ENCODE measurements at places on chromosomes 13 and 19.

DNA sequence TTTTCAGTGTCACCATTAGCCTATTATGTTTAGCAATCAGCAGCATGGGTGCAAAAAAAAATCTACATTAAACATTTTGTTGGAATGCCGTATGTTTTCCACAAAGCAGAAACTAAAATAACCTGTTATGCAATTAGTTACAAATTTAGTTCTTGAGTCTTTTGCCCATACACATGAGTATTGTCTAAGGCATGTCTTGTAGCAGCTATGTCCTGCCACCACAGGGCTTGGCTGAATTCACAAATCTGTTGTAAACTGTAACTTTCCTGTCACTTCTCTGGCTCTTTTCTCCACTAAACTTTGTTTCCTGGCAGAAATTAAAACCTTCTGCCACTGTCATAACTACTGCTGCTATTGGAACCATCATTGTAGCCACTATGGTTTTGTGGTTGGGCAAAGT is 277.9 kb upstream of the SPRY2 start:
- DNase-seq, result no peak

- DNase-seq, result no peak
These were observed 150.7 kb upstream of the WASF3 start for GRCh38 chr13:26406791-26407190.

DNA sequence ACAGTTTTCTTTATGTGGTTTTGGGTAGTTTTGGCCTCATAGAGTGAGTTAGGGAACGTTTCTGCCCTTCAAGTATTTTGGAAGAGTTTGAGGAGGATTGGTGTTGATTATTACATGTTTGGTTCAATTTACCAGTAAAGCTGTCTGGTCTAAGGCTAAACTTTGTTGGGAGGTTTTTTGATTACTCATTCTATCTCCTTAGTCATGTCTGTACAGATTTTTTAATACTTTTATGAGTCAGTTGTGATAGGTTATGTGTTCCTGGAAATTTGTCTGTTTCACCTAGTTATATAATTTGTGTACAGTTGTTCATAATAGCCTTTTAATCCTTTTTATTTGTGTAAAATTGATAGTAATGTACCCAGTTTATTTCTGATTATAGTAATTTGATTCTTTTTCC is 20.4 kb downstream of the RNF17 start:
- no peak for DNase-seq

DNA sequence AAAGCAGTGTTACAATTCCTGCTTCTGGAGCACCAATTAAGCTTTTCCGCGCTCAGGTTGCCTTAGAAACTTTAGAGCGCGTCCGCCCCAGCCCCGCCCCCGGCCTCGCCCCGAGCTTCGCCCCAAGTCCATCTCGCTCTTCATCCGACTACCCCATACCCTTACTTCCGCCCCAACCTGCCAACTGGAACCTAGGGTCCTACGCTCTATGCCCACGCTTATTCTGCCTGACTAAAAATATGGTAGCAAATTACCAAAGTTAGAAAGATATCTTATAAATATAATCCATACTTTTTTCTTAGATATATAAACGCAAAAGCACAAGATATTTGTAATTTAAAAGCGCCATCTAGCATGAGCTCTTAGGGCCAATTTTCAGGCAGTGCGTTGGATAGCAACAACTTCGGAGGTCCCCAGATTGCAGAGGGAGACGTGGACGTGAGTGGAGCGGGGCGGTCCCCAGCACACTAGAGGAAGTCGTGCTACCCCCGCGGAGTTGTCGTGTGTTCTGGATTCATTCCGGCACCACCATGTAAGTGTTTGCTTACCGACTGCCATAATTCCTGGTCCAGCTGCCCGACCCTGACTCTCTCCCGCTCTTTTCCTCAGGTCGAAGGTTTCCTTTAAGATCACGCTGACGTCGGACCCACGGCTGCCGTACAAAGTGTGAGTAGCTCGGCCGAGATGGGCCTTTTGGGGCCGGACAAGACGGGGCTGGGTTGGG is at the start of gene UFM1:
TSS of gene UFM1 (plus strand) at position 462 of the 724 bp plus-strand sequence. CDS start at position 531, 69 bp downstream.
- DNase-seq, result peak; percentile 69

DNA sequence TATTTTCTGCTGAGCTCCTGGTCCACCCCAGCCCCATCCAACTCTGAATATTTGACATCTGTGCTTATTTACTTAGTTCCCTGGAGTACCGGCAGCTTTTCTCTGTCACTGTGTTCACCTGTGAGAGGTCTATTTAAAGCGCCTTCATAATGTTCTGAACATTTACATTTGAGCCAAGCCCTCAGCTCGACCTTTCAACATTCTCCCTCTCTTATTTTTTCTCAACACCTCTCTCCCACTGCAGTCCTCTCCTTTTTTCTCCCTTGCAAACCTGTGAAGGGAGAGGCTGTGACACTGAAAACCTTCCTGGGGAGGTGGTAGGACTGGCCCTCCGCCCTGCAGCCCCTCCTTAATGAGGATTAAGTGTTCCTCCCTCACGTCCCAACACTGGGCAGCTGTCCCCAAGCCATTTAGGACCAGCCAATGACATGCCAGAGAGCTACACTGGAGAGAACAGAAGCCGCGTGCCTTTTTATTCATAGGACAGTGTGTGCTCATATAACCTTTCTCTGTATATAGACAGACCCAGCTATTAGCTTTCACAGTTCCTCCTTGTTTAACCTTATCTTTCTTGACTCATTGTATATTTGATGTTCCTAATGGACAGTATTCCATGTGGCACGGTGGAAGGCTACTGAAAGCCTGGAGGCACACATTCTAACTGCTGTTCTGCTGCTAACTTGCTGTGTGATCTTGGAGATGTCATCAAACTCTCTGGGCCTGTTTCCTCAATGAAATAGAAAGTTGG is 134.8 kb downstream of the NUFIP1 start:
- no peak for DNase-seq

DNA sequence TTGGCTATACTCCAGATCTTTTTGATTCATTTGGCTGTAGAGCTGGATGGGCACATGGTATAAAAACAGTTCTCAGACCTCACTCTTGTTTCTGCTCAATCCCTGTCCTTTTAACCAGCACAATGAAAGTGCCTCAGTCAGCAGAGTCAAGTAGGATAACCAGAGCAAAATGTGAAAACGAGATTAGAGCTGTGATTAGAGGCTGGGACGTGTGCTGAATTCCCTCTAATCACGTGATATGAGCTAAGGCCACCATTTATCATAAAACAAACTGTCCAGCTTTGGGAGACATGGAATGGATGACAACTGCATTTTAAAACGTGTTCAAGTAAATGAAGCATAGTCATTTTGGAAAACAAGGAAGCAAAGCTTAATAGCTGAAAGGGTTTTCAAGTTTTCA is 54.1 kb downstream of the GJA3 start:
- DNase-seq, result no peak

GRCh38 chr13:105925496-105925895 is 610.0 kb downstream of the EFNB2 start:
- DNase-seq, result no peak

DNA sequence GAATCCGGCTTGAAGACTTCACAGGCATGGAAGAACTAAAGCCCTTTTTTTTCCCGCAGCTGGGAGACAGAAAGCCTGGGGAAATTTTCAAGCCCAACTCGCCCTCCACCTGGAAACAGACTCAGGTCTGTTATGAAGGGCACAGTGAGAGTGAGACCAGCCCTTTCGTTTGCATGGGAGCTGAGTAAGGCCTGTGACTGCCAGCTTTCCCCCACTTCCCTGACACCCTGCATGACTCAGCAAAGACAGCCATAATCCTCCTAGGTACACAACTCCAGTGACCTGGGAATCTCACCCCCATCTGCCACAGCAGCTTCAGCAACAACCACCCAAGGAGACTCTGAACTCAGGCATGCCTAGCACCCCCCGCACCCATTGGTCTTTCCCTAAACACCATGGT is 87.6 kb upstream of the ZNF91 start:
- DNase-seq, result no peak

GRCh38 chr19:34888091-34888490 is 38.6 kb upstream of the ZNF30 start:
- no peak for DNase-seq

- no peak for DNase-seq
These were observed 125.2 kb downstream of the KDM4B start for GRCh38 chr19:5093948-5094718.

DNA sequence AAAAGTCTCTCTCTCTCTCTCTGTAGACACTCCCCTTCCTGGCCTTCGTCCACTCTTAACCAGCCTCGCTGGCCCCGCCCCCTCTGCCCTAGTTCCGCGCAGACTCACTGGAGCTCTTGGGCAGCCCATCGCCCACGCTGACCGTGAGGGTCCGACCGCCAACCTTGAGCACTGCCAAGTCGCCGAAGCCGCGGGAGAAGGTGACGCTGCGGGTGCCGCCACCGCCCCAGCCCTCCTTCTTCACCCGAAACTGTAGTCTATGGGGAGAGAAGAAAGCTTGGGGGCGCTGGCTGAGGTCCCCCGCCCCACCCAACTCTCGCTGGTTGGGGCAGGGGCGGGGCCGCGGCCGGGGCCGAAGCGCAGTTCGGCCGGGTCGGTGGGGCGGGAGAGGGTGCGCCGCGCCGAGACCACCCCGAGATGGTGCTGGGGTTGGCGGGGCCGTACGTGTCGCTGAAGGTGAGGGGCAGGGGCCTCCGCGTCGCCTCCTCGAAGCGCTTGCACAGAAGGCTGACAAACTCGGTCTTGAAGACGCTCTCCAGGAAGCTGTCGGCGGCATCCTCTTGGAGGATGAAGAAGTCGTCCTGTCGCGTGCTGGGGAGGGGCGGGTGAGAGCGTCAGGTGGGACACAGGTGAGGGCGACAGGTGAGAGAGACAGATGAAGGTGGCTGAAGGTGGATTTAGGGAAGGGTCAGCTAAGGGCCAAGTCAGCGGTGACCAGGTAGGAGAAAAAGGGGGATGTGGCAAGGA is 12.6 kb upstream of the ZNF414 start:
- no peak for DNase-seq

- DNase-seq, result no peak
These were observed 2.5 kb downstream of the FTL start for GRCh38 chr19:48967346-48968178.

DNA sequence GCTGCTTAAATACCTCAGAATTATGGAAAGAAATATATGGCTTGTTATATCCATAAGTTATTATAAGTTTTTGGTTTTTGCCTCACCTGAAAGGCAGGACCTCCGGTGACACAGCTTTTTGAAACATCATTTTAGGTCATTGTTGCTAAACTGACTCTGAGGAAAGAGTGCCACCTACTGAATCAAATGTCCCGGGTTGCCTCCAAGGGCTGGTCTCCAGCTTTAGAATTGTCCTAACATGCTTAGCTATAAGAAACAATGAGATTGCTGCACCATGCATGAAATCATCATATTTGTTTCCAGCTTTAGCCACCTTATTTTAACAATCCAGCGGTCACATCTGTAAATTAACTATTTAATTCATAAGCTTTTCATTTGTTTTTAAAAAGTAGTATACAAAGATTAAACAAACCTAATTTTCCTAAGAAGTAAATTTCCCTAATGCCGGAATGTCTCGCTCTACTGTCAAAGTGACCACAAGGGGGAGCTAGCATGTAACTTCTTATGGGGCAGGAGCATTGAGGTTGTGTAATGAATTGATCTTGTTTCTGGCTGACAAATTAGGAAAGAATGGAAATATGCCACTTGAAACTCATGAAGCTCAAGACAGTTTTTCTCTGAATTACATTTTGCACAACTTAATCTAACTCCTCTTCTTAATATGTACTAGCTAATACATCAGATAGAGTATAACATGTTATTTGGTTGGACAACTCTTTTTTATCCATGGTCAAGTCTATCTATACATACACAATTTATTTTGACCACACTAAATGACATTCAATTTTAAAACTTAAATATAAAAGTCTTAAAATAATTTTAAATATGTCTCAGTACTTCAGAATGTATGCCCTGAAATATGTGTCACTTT is 6.7 kb upstream of the PCDH17 start:
- DNase-seq, result no peak

DNA sequence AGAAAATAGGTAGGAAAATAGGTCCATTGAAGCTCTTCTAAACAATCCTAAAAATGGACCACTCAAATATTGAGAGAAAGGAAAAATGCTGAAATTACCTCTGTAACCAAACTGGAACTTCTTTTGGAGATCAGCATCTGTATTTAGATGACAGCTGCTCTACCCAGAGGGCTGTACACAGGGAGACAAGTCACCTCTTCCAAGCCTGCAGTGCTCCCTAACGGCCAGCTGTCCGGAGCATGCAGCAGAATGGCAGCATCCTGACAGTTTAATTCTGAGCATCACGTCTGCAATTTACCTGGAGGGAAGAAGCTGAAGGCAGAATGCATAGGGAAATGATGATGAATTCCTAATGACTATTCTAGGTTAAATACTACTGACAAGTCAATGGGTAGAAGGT is 62.8 kb upstream of the DIAPH3 start:
- DNase-seq, result no peak

DNA sequence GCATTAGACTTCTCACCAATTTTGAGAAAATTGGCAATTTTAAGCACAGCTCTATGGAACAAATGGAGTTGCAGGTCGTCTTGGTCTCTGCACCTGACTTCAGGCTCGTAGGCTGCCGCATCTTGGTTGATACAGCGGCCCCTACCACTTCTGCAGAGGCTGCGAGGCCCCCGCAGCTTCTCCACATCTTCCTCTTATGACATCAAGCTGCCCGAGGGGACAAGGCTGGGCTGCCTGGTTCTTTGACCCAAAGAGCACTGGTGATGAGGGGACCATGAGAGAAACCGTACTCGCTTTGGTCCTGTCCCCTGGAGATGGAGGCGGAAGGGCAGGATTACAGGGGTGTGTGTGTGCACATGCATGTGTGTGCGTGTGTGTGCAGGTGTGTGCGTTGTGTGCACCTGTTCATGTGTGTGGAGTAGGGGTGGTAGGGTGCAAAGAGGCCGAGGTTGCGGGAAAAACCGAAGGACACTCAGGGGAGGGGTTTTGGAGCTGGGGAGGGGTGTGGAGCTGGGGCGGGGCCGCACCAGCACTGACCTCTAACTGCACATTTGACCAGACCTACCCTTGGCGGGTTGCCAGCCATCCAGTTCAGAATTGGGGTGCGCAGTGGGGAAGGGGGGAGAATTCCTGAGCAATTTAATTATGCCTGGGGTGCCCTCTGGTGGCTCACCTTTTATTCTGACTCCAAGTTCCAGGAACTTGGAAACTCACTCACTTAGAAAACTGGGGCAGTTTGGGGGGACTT is 65.1 kb upstream of the ARHGEF7 start:
- no peak for DNase-seq
